NCI-H446 treated with DMSO at 0.1 percent for 48 hours (cell line): ENCODE measurements at places on chromosomes 13 and 19.

GRCh38 chr13:24176351-24177101, 16.0 kb downstream of the SPATA13 start:
- no peak for DNase-seq

DNA sequence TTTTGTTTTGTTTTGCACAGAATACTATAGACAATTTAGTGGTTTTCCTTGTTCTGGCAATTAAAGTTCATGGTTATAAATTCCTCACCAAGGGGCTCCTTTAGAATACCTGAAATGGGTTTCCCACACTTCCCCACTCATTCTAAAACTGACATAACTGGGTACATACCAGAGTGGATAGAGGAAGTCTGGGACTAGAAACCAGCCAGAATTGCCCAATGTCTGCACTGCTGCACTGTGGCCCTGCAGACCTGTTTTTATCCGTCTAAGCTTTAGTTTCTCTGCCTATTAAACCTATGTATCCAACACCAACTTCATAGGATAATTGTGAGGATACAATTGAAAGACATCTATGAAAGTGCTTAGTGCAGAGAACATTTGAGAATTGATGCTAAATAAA, 498.6 kb downstream of the KCTD12 start:
- DNase-seq = no peak

DNA sequence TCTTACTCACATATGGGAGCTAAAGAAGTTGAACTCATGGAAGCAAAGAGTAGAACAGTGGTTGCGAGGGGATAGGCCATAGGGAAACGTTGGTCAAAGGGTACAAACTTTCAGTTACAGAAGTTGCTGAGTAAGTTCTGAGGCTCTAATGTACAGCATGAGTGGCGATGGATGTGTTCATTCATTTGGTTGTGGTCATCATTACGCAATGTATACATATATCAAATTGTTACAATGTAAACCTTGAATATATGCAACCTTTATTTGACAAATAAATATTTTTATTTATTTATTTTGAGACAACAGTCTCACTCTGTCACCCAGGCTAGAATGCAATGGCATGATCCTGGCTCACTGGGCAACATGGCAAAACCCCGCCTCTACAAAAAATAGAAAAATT, 38.7 kb downstream of the ZIC5 start:
- no peak for DNase-seq

DNA sequence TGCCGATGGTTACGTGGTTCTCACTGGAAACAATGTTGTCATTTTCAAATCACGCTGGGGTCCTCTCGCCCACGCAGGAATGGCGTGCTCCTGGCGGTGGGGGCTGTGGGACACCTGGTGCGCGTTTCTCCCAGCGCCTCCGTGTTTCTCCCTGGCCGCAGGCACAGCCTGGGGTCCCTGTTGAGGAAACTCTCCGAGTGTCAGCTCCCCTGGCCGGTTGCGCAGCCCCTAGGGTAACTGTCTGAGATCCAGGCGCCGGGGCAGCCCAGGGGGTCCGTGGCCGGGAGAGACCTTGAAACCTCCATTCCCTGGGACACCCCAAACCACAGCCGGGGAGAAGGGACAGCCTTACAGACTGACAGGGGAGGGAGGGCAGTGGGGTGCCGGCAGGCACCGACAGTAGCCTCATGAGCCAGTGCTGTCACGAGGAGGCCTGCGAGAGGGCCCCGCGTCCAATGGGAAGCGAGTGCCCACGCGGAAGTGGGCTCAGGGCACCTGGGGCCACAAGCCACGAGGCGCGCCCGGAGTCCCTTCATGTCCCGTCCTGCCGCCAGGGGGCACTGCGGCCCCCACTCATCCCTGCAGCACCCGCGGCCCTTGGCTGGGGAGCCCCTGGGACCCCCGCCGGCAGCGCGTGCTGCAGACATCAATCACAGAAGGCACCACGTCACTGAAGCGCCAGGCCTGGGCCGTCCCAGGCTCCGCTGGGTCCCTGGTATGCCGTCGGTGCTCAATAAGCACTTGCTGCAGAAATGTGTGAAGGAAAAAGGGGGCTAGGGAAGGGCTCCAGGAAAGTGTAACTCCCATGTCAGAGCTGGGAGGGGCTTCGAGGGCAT, 9.5 kb downstream of the ADAMTSL5 start:
- no peak for DNase-seq

DNA sequence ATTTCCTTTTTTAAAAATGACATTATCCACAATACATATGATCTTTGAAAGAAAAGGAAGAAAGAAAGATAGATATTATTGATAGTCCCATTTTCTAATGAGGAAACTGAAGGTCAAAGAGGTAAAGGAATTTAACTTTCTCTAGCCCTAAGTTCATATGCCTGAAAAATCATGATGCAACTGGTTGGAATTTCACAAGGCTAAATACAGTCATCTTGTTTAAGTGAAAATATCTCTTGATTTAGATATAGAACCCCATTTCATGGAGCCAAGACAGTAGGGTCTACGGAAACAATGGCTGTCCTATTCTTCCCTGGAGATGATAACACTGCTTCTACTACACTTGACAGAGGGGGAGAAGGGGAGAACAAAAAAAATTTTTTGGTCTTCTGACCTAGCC, 366.2 kb downstream of the DNAJC15 start:
- DNase-seq = no peak
